ENCODE measurements at places on chromosomes 1 and 21.

GRCh38 chr1:87219141-87219540 is 109.5 kb upstream of the LMO4 start:
- DNase-seq, result no peak

DNA sequence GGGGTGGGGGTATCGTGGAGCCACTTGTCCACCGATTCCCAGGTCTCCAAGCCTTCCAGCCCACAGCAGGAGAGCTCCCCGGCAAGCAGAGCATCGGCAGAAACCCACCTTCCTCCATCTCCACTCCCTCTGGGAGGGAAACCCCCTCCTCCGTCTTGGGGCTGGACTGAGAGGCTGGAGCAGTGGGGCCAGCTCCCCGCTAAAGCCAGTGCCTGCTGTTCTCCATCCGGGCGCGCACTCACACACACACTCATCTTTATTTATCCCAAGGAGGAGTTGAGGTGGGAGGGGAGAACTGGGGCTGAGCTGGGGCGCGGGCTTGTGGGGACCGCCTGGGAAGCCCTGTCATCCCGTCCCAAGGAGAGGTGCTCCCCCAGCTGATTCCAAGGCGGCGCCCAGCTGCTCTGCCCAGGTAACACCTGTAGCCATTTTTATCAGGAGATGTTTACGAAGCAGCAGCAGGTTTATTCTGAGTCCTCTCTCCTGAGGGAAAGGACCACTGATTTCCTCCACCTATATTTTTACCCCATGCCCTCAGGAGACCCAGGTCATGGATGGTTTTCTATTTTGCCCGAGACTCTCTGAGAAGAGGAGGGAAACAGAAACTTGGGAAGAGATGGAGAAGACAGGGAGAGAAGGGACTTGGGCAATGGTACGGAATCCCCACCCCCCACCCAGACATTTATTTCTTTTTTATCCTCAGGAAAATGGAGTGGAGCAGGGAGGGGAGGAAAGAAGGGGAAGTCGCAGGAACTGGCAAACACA is 2.1 kb downstream of the KCNN3 start:
- DNase-seq, result no peak

DNA sequence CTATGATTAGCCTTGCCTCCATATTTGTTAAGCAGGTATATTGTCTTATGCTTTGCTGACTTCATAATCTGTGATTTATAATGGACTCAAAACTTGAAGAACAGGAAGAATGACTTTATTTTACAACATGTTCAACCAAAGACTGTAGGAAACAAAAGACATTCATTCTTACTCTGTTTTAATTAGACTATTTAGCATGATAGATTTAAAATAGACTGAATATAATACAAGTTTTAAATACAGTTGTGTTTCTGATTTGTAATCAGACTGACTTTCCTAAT is 63.1 kb downstream of the CDC14A start:
- no peak for DNase-seq

DNA sequence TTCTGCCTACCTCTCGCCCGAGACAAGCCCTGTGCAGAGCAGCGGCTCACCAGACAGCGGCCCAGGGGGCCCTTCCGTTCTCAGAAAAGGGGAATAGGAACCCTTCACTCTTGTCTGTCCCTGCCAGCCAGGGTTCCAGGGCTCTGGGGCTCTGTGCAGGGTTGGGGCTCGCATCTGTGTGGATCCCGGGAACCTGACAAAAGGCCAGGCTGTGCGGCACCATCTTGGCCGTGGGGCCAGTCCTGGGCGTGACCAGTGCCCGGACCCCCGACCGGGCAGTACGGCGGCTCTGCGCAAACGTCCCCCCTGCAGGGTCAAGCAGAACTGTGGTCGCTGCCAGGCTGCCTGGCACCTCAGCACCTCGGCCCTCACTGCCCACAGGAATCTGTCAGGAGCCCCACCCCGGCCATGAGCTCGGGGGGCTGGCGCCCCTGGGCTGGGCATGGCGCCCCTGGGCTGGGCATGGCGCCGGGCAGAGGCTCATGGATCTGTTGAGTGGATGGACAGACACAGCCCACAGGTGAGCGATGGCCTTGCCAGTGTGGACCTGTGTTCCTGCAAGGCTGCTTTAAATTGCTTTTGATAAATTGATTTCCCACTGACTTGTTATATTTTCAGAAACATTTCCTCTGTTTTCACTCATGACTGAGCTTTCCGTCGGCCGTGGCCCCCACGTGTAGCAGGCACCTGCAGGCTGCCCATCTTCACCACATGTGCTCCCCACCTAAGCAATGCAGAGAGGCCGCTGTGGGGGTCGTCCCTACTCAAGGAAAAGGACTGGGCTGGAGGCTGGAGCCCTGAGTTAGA is 59.0 kb downstream of the SLX9 start:
- DNase-seq, result no peak

GRCh38 chr21:43734928-43735229 is 15.9 kb downstream of the PDXK start:
- DNase-seq, result no peak

DNA sequence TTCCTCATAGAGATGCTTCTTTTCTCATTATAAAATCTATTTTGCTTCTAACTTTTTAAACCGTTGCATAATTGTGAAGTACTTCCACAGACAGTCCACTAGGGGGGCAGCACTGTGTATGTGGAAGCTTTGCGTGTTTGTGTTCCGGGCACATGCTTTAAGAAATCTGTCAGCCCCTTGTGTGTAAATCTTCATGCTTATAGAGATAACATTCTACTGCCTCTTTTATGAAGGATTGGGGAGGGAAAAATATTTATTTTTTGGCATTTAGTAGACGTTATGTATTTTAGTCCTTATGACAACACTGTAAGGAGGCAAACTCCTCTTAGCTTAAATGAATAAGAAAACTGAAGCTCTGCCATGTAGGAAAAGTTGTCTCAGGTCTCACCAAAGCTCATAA is 157.3 kb upstream of the PTGFR start:
- DNase-seq, result no peak

Measured in D721Med (cell line).